Stimulated activated CD4-positive, alpha-beta T cell treated with anti-CD3 and anti-CD28 coated beads, Interleukin-15, amount 100 ng/mL, for 1 hour (primary cell): ENCODE measurements at places on chromosomes 12 and 14.

DNA sequence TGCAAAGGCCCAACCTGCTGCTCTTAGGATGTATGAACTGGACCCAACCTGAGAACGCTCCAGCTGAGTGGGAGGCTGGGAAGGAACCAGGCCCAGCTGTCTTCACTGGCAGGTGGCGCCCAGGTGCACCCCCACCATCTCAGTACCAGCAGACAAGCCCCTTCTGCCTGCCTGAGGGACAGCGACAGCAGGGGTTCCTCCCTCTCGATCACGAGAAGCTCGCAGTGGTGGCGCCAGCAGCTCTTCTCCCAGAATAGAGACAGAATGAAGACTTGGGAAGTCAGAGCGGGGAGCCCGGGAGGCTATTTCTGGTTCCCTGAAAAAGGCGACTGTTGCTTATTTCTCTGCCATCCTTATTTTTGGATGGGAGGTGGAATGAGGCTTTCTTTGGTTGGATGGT is 46.5 kb downstream of the CHGA start:
- DNase-seq = no peak

DNA sequence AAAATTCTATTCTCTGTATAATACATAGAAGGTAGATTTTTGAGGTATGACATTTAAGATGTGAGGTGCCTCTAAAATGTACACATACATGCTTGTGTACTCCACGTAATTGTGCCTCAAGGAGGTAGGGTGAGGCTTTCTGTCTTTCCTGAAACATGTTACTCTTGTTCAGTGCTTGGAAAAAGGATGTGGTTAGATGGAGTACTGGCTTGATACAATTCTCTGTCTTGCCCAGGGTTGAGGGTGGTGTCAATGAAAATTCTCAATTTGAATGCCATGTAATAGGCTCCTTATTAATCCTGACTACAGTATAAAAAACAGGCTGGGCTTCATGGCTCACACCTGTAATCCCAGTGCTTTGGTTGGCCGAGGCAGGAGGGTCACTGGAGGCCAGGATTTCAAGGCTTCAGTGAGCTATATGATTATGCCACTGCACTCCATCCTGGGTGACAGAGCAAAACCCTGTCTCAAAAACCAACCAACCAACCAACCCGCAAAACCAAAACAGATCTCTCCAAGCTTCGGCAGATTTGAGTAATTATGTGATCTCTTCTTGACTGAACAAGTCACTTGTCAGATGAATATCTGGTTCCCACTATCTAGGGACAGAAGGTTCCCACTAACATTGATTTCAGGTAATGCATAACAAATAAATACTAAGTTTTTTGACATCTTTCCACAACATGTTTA is 41.6 kb downstream of the RCOR1 start:
- no peak for DNase-seq

GRCh38 chr14:23727566-23728335 is 91.6 kb downstream of the DHRS2 start:
- no peak for DNase-seq

- DNase-seq = no peak
Measured at GRCh38 chr14:82490397-82490796, 956.7 kb upstream of the SEL1L start.

DNA sequence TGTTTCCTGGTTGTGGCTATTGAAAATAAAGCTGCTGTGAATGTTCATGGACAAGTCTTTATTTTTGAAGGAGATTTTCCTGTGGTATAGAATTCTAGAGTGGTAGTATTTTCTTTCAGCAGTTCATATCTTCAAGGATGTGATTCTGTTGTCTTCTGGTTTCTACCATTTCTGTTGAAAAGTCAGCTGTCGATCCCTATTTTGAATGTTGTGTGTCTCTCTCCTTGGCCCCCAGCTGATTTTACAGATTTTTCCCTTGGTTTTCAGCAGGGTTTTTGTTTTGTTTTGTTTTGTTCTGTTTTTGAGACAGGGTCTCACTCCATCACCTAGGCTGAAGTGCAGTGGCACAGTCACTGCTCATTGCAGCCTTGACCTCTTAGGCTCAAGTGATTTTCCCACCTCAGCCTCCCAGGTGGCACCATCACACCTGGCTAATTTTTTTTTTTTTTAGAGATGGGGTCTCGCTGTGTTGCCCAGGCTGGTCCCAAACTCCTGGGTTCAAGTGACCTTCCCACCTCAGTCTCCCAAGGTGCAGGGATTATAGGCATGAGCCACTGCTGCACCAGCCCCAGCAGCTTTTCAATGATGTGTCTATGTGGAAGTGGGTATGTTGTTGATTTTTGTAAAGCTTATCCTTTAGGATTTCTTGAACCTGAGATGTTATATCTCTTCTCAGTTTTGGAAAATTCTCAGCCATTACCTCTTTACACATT is 28.1 kb downstream of the CFAP251 start:
- no peak for DNase-seq

DNA sequence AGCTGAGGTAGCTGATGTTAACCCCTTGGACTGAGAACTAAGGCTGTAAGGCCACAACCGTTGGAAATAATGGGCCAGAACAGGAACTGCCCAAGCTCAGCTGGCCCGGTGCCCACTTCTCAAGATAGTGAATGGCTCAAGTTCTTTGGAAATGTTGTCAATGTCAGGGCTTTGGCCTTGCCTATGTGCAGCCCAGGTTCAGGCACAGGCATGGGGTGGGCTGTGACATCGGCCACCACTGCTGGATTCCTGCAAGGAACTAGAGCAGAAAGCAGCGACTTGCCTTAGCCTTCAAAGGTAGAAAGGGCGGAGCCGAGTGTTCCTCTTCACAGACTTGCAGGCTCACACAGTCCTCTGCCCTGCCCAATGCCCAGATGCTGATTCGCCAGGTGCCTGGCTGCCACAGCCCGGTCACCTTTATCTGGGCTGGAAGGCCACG is 291.2 kb downstream of the ZFP36L1 start:
- DNase-seq = no peak

DNA sequence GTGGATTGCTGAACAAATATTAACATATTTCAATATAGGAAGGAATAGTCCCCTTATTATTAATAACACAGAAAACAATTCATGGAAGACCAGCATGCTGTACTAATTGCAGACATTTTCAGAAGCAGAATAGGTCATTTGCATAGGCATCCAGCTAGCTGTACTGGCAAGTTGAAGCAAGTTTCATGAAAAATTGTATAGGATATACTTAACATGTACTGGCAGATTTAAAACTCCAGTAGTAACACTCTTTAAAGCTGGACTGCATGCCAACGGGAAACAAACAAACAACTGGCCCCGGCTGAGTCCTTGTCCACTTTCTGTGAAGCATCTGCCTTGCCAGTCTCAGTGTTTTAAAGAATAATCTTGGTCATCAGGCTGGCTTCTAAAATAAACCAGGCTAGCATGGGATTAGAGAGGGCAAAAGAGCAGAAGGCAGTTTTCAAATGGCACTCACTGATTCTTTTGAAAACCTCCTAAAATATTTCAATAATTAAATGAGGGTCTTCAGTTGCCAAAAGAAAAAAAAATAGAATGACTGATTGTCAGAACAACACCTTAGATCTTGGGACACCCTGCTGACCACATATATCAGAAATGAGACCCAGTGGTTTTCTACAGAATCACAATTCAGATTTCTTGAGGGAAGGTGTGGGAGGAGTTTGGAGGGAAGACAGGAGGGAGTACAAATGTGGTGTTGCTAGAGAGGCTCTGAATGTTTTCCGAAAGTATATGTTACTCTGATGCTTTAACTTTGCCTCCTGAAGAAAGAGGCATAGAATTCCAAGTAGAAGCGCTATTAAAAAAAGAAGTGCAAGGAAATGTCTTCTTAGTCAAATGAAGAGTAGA is 122.5 kb upstream of the KRAS start:
- DNase-seq = no peak

DNA sequence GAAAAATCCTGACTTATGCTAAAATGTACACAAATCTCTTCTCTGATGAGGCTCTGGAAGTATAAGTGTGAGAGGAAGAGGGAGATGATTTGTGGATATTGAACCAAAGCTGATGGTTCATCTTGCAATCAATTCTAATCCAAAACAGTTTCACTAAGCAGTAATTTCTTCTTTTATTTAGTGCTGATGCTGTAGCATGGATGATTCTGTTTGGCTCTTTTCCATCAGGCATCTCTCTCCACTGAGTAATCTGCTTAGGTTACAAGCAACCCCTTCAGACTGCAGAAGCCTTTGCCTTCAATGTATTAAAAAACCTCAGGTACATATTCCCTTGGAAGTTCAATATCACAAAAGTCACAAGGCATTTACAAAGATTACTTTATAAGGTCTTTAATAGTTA is 159.1 kb upstream of the CCDC198 start:
- no peak for DNase-seq

DNA sequence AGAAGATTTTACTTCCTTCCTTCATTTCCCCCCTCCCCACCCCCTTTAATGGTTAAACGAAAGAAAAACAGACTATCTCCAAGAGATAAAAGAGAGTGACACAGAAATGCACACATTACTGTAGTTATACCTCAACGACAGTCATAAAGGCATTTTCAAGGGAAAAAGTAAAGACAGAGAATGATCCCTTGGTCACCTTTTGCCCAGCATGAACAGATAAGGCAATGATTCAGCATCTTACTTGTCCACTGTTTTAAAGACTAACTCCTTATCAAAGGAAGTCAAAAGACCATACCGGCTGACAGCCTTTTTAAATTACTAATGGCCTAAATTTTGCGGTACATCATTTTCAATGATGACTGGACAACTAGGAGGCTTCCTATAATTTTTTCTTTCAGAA is 326.6 kb downstream of the PAWR start:
- no peak for DNase-seq

DNA sequence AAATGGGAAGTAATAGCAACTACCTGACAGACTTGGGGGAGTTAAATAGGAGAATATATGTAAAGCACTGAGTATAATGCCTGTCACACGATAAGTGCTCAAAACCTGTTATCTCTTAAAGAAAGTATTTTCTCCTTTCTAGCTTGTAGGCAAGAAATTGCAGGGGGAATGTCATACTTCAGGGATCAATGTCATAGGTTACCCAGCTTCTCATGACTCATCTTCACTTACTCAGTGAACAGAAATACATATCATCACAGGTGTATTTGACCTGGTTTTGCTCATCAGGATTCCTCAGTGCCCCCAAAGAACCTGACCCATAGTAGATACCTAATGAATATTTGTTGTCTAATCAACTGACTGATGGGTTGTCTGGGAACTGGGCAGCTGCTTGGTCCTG is 285.0 kb upstream of the ATP2B1 start:
- no peak for DNase-seq

GRCh38 chr12:6928022-6928702 is 403 bp downstream of the ATN1 start:
- no peak for DNase-seq

- no peak for DNase-seq
Measured at GRCh38 chr12:94812345-94812744, 162.0 kb upstream of the TMCC3 start.

DNA sequence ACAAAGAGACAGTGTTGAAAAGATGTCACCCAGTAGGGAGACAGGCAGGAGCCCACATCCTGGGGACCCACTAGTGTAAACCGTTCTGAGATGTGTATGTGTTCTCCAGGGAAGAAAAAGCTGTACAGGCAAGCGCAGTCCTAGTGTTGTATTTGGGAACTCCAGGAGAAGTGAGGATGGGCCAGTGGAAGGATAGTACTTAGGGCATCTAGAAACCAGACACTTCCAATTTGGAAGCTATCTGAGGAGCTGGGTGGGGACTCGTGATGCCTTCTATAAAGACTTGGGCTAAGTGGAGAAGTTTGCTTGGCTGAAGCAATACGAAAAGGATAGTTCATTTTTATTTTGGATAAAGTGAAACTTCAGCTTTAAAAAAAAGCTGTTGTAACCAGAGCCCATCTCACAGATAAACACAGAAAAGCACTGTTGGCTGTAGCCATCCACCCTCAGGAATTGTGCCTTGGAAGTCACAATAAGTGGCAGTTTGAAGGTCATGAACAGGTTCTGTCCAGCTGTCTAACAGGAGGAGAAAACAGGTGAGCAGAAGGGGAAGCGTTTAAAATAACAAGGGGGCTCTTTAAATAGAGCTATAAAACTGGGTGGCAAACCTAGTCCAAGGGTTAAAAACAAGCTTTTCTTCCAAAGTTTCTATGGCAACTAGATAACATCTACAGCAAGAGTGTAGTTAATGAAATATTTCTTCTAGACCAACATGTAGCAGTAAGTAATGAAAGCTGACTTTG is 108.0 kb upstream of the ARHGAP5 start:
- DNase-seq = no peak

DNA sequence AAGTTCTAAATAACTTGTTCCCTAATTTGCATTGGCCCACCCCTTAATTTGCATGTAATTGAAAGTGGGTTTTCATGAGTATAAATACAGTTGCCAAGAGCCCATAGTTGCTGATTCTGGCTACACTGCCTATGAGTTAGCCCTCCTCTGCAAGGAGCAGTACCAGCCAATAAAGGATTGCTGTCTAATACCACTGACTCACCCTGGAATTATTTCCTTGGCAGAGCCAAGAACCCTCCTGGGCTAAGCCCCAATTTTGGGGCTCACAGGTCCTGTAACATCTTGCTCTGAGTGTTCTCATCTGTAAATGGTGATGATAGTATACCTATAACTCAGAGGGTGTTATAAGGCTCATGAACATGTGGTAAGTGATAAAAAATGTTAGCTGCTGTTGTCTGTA is 6.8 kb downstream of the TTC8 start:
- DNase-seq = no peak

- DNase-seq = no peak
Measured at GRCh38 chr12:94205822-94206221, 57.4 kb downstream of the PLXNC1 start.

GRCh38 chr12:110965574-110965973 is 45.2 kb upstream of the MYL2 start:
- DNase-seq = no peak

- no peak for DNase-seq
Measured at GRCh38 chr14:96279564-96279963, 23.6 kb downstream of the BDKRB1 start.

GRCh38 chr12:119989361-119989730 is 310 bp downstream of the BICDL1 start:
- peak; percentile 9 for DNase-seq

DNA sequence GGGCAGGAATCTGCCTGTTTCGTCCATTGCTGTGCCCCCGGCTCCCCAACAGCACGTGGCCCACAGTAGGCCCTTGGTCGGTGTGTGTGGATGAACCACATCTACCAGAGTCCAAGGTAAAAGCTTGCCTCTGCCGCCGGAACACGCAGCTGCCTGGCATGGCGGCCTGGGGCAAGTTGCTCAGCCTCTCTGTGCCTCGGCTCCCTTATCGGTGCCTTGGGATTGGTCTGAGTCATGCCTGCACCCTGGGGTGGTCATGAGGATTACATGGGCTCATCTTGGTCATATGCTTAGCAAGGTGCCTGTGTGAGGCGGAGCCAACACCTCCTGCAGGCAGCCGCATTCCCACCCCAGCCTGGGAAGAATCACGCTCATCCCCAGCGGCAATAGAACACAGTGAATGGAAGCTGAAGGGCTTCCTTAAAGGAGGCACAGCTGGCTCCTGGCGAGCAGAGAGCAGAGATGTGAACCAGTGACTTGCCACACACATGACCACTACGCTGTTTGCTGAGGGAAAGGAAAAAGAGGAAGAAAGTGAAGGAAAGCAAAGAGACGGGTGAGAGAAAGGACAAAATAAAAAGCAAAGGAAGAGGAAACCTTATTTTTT is 5.5 kb upstream of the SCARB1 start:
- no peak for DNase-seq
